ENCODE measurements at places on chromosomes 5 and 9.

DNA sequence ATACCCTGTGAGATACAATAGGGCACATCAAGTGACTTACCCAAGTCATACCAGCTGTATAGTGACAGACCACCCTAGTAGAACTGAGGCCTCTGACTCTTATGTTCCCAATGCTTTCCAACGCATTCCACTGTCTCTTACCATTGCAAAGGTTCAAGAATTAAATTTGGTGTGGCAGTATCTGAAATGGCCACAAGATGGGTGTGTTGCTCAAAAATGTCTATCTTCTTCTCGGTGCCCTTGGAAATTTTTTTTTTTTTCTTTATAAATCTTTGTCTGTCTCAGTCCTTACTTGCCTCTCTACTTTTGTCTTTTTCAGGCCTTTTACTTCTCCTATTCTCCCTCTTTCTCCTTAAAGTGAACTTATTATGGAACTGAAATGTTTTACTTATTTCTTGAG lies 48.4 kb downstream of the GPR21 start:
- peak; percentile 68 for DNase-seq

GRCh38 chr5:172455511-172456061 lies 1.3 kb upstream of the SH3PXD2B start:
- no peak for DNase-seq

DNA sequence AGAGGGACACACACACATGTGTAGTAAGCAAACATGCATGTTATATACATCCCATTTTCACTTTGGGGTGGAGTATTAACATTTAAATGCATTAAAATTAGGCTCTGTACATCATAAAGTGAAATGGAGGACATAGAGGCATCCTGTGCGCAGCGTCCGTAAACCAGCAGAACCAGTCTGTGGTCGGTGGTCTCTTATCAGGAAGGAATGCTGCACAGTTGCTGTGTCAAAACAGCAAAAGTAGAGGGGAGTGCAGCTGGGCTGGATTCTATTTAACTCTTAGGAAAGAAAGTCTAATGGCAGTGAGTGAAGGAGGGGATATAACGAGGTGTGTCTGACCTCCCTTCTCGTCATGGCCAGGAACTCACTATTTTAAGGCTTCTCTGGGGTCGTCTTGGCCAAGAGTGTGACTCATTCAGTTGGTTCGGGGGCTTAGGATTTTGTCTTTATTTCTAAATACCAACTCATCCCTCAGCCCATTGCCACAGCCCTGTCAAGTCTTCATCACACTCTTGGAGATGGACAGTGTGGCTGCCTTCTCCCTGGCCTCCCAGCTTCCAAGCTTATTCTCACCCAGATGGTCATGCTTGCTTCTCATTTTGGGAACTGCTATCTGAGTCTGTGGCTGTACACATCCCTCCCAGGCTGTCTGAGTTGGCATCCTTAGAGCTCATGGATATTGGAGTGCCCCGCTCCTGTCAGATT lies 20.1 kb upstream of the CXCL14 start:
- DNase-seq, result no peak

- no peak for DNase-seq
Observed at GRCh38 chr5:67315082-67315989, 118.7 kb upstream of the CD180 start.

GRCh38 chr9:116712781-116713180 lies 25.7 kb downstream of the TRIM32 start:
- DNase-seq, result no peak
